NCI-H2171 (cell line): ENCODE measurements at places on chromosomes 7 and 10.

DNA sequence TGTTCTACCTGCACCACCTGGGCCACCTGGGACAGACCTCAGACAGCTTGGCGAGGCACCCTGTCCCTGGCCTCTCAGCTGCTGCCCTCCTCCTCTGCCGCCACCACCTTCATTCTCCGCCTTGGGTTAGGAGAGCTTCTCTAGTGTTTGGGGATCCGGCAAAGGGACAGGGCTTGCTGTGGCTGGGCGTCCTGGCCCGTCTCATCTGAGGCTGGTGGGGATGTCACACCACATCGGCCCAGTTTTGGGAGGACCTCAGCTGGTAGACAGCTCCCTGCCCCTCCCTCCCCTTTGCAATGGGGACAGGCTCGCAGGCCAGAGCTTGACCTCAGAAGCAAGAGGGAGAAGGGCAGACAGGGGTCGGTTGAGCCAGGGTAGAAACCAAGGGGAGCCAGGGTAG, 26.4 kb downstream of the SPOCK2 start:
- no peak for DNase-seq

- DNase-seq, result no peak
Observed at GRCh38 chr10:132361581-132362101, 29.6 kb downstream of the LRRC27 start.

- no peak for DNase-seq
Observed at GRCh38 chr10:133072720-133073390, 14.9 kb upstream of the ADGRA1 start.

DNA sequence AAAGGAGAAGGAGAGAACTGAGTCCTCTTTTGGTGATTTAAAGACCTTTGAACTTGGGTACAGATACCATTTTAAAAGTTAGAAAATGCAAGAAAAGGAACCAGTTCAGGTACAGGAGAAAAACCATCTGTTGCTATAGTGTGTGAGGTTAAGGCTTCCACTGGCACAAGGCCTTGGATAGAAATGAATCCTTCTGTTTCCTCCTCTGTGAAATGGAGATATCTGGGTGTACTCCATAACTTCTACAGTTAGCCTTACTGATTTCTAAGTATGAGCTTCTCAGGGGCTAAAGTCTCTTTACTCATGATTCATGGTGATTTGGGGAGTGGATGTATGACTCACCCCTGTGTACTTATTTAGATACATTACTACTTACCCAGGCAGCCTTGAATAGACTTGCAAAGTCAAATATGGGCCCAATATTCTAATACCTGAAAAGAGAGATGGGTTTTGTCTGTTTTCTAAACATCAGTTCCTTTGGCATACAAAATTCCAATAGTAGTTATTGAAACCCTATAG, 117.2 kb upstream of the ADO start:
- DNase-seq, result no peak

GRCh38 chr10:24617771-24618396, 105.8 kb downstream of the ARHGAP21 start:
- DNase-seq, result no peak

DNA sequence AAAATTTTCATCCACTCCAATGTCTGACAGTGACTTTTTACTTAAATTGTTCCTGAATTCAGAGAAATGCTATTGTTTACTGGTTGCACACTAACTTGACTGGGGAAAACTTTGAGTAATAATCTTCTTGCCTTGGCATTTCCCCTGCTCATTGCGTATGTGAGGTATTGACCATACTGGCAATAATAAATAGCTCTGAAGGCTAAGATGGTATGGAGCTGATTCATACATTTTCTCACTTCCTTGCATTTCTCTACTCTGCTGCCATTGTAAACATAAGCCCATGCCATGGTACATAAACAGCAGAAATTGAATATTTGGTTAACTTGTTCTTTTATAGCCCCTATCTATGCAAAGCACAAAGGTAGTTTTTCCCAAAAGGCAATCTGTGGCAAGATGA, 290.0 kb downstream of the RNLS start:
- no peak for DNase-seq

GRCh38 chr7:151590071-151590849, 70.6 kb upstream of the RHEB start:
- DNase-seq, result no peak

DNA sequence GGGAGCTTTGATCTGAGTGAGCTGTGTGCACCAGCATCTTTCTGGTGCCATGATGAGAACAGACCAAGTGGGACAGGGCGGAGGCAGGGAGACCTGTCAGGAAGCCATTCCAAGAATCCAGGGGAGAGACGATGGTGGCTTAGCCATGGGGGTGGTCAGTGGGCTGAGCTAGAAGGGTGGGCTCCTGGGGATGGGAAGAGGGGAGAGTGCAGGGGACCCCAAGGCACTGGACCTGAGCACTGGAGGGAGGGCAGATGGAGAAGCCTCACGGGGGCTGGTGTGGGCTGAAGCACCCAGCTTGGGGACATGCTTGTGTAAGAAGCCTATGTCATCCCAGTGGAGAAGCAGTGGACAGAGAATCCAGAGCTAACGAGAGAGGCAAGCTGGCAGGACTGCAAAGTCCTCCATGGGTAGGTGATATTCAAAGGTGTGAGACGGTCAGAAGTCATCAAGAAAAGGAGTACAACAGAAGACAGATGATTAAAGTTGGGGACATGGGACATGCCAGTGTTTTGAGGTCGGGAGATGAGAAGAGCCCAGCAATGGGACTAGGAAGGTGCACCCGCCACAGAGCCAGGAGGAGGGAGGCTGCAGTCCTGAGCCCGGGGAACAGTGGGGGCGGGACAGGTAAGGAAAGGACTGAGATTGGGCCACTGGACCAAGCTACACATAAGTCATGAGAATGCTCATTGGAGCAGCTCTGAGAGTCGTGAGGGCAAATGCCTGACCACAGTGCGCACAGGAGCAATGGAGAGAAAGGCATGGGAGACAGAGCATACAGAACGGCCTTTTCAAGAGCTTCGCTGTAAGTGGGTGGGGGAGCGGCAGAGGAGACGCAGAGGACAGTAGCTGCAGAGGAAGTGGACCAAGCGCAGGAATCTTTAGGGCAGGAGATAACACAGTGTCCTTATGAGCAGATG, 72.0 kb downstream of the GRID1 start:
- no peak for DNase-seq

DNA sequence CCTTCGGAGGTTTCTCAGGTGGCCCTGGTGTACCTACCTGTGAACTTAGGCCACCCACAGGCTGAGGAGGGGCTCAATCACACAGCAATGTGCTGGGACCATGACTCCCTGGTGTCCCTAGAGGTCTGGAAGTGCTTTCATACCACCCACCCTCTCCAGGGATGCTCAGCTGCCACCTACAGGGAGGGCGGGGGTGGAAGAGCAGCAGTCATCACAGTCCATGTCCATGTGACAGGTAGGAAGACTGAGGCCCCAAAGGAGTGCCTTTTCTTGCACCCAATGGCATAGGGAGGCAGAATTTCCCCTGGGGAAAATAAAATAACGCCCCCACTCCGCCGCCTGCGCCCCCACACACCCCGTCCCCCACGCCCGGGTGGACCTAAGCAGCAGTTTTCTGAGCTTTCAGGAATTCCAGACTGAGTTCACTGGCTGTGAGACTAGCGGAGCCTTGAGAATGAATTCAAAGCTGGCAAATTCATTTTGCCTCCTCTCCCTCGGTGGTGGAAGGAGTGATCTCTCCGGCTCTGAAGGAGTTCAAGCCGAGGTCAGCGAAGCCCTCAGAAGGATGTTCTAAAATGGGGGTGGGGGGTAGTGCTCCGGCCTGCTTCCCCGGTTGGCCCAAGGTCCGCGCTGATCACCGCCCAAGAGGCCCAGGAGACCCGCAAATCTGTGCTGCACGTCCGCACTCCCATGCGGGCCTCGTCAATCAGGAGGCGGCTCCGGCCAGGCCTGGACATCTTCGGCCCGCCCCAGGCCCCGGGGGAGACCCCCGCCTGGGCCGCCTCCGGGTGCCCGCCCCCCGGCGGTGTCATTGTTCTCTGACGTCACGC, 2.1 kb upstream of the ZMIZ1 start:
- no peak for DNase-seq

GRCh38 chr7:114426824-114427223, 12.2 kb downstream of the FOXP2 start:
- DNase-seq, result peak; percentile 17

- no peak for DNase-seq
Observed at GRCh38 chr7:70568674-70569334, 563.1 kb upstream of the GALNT17 start.

GRCh38 chr10:35335133-35336083, 901 bp upstream of the CCNY start:
- DNase-seq, result no peak

DNA sequence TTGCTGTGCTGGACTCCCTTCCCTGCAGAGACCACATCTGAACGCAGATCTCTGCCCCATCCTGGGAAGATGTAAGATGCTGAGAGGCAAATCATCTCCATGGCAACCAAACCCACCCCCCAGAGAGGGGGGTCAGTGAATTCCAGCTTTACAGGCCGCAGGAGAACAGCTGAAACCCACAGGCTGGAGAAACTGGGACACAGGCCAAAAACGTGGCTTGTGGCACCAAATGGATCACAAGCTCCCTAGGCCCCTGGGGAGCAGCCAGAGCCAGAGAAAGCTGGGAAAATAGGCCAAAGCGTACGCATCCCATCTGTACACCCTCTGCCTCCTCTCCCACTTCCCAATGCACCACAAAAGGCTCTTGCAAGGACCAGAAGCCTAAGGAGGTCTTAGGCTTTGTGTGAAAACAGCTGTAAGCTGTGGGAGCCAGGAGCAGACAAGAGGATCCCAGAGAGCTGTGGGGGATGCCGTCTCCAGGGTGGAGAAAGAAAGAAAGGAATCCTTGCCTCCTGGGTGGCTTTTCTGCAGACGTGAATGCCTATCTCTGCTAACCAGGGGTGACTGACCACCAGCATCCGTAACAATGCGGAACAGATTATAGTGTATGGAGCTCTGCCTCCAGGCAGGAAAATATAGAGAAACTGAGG, 59.5 kb downstream of the TMEM130 start:
- peak; percentile 98 for DNase-seq

DNA sequence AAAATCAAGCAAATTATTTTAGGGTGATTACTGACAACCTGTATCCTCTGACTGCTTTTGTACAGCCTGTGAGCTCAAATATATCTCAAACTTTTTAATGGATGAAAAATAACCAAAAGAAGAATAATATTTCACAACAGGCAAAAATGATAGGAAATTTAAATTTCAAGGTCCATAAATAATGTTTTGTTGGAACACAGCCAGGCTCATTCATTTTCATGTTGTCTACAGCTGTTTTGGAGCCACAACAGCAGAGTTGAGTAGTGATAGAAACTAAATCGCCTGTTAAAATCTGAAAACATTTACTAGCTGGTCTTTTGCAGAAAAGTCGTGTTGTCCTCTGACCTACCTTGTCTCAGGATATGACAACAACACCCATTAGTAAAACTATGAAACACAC, 75.9 kb downstream of the GLI3 start:
- no peak for DNase-seq

- DNase-seq, result no peak
Observed at GRCh38 chr7:101373812-101374614, 11.3 kb downstream of the COL26A1 start.

DNA sequence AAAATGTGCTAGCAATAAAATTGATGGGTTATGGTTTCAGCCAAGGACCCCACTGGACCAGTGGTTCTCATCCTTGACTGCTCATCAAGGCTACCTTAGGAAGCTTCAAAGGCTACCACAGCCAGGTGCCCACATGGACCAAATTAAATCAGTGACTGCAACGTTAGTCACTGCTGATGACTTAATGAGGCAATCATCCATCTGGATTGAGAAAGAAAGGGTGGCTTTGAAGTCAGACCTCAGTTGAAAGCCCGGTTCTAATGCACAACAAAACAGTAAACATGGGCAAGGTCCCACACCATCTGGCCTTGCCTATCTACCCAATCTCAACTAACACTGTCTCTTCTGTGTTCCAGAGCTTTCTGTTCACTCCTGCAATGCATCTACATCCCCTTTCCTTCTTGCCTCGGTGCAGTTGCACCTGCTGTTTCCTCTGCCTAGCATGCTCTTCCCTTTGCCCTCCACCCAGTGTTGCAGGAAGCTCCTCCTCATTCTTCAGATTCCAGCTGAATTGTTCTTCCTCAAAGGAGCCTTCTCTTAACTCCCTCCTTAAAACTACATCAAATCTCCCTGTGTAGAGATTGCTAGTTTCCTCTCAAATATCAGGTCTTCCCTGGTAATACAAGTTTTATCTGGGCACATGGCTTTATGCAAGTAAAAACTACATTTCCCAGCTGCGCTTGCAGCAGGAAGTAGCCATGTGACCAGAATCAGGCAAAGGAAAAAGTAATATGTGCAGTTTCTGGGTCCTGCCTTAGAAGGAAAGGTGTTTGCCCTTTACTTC, 10.3 kb upstream of the KCNK18 start:
- DNase-seq, result no peak

- no peak for DNase-seq
Observed at GRCh38 chr10:104487794-104488438, 134.3 kb downstream of the CFAP58 start.

DNA sequence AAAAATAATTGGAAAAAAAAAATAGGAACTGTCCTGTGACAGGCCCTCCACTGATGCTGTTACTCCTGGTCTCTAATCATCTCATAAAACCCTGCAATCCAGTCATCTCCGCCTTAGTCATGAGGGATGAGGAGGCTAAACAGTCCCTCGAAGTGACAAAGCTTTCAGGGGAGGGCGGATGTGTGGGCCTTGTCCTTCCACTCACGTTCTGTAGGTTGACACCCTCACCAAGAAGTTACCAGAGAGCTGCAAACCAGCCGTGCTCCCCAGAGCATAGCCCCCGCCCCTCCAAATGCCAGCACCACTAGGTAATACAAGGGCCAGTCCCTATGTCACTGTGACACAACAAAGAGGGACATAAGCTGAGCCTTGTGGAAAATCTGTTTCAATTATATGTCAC, 11.9 kb downstream of the COBL start:
- DNase-seq, result no peak

GRCh38 chr7:151274936-151275812, 26.7 kb upstream of the SMARCD3 start:
- no peak for DNase-seq

- DNase-seq, result no peak
Observed at GRCh38 chr7:106643216-106644000, 17.6 kb downstream of the CCDC71L start.

GRCh38 chr7:123485187-123485586, 49.2 kb downstream of the IQUB start:
- no peak for DNase-seq
